ENCODE measurements at places on chromosomes 16 and 17.

DNA sequence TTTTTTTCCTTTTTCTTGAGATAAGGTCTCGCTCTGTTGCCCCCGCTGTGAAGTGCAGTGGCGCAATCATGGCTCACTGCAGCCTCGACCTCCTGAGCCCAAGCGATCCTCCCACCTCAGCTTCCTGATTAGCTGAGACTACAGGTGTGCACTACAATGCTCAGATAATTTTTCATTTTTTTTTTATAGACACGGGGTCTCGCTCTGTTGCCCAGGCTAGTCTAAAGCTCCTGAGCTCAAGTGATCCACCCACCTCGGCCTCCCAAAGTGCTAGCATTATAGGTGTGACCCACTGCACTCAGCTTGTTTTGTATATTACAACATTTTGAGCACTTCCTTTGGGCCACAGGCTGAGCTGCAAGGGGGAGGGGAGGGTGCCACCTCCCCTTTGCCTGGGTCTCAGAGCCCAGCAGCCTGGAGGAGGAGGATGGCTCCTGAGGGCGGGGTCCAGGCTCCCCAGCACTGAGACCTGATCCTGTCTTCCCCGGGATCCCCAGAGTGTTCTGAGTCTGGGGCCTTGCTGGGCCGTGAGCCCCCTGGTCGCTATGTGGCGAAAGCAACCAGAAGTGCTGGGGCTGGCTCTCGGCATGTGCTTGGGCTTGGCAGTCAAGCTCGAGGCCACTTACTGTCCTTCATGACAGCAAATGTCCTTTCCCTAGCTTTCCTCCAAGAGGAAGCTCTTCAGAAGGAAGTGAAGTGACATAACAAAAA lies 8.1 kb downstream of the DEF8 start:
- H3K4me3 ChIP-seq, result no peak overlapping the region
- no peak overlapping the region for H3K27ac ChIP-seq
- H3K4me1 ChIP-seq, result no peaks in the 10 kb centered on the region
- peaks cover 23% of the 10 kb centered on the region for H3K36me3 ChIP-seq

- H3K4me3 ChIP-seq, result peak overlapping the region; percentile 7
- no peak overlapping the region for H3K27ac ChIP-seq
- no peaks in the 10 kb centered on the region for H3K36me3 ChIP-seq
- no peaks in the 10 kb centered on the region for H3K27me3 ChIP-seq
Measured at GRCh38 chr17:81471818-81472456, 40.7 kb downstream of the ACTG1 start.

- no peaks in the 10 kb centered on the region for H3K27me3 ChIP-seq
- H3K4me3 ChIP-seq, result no peak overlapping the region
- no peaks in the 10 kb centered on the region for H3K36me3 ChIP-seq
- H3K4me1 ChIP-seq, result no peaks in the 10 kb centered on the region
Measured at GRCh38 chr17:55296171-55296695, 31.5 kb downstream of the HLF start.

DNA sequence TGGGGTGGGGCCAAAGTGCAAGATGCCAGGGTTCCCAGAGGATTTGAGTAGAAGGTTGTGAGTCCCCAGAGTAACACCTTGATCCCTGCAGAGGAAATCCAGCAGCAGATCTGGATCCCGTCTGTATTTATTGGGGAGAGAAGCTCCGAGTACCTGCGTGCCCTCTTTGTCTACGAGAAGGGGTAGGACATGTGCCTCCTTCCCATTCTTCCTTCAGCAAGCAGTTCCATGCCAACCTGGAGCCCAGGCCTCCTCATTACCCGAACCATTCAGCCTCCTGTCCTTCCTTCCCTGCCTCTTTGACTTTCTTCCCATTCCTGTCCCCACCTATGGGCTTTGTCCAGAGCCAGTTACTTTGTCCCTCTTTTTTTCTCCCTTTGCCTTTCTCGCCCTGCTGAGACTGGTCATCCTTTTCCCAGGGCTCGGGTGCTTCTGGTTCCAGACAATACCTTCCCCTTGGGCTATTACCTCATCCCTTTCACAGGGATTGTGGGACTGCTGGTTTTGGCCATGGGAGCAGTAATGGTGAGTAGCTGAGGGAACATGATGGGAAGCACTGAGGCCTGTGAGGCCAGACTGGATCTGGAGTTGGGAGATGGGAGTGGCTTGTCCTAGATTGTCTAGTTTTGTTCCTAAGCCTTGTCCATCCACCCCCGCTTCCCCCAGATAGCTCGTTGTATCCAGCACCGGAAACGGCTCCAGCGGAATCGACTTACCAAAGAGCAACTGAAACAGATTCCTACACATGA lies 2.9 kb downstream of the RNF167 start:
- H3K4me1 ChIP-seq, result peaks cover 23% of the 10 kb centered on the region
- no peaks in the 10 kb centered on the region for H3K27me3 ChIP-seq
- DNase-seq, result no peak
- H3K4me3 ChIP-seq, result no peak overlapping the region
- H3K27ac ChIP-seq, result no peak overlapping the region

DNA sequence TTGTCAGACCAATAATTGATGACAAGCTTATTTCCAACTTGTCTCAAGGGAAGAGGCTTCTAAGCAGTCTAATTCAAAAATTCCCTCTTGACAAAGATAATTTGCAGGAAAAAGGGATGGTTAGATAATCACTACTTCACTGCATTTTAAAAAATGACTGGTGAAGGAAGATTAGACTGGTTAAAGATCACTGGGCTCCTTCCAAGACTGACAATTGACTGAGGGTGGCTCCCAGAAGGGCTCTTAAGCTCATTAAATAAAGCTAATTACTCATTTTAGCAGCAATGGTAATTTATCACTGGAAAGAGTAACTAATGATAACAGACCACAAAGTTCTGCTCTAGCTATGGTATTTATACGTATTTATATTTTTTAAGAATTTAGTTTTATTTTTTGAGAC lies 4.4 kb upstream of the HEATR3 start:
- H3K27ac ChIP-seq, result no peak overlapping the region
- no peaks in the 10 kb centered on the region for H3K36me3 ChIP-seq
- H3K4me1 ChIP-seq, result no peaks in the 10 kb centered on the region
- DNase-seq, result no peak
- no peaks in the 10 kb centered on the region for H3K27me3 ChIP-seq

DNA sequence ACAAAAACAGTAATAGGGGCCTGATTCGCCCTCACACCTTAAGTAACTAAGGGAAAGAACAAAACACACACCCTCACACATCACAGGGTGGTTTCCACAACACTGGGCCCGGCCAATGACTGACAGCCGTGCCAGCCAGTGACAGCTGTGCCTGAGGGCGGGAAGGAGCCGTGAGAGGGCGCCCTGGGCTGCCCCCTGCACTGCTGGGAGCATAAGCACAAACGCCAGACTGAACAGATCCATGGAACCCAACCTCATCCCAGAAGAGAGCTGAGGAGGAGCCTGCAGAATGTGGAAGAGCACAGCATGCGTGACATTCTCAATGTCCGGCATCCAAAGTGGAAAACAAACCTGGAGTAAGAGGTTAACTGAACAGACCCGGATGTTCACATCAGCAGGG lies 16.0 kb downstream of the CSNK1D start:
- no peak overlapping the region for H3K4me3 ChIP-seq
- no peaks in the 10 kb centered on the region for H3K4me1 ChIP-seq
- H3K27me3 ChIP-seq, result no peaks in the 10 kb centered on the region
- peaks cover 87% of the 10 kb centered on the region for H3K36me3 ChIP-seq
- H3K27ac ChIP-seq, result no peak overlapping the region
- peak; percentile 73 for DNase-seq

- no peak overlapping the region for H3K27ac ChIP-seq
- H3K4me1 ChIP-seq, result no peaks in the 10 kb centered on the region
- no peaks in the 10 kb centered on the region for H3K27me3 ChIP-seq
- H3K4me3 ChIP-seq, result no peak overlapping the region
Measured at GRCh38 chr16:6891496-6891895, 441.1 kb upstream of the RBFOX1 start.

DNA sequence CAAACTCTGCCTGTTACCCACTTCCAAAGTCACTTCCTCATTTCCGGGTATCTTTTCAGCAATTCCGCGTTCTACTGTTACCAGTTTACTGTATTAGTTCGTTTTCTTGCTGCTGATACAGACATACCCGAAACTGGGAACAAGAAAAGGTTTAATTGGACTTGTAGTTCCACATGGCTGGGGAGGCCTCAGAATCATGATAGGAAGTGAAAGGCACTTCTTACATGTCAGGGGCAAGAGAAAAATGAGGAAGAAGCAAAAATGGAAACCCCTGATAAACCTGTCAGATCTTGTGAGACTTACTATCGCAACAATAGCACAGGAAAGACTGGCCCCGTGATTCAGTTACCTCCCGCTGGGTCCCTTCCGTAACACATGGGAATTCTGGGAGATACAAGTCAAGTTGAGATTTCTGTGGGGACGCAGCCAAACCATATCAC lies 30.9 kb downstream of the PAFAH1B1 start:
- no peaks in the 10 kb centered on the region for H3K36me3 ChIP-seq
- H3K4me3 ChIP-seq, result no peak overlapping the region
- no peak overlapping the region for H3K27ac ChIP-seq
- no peak for DNase-seq

DNA sequence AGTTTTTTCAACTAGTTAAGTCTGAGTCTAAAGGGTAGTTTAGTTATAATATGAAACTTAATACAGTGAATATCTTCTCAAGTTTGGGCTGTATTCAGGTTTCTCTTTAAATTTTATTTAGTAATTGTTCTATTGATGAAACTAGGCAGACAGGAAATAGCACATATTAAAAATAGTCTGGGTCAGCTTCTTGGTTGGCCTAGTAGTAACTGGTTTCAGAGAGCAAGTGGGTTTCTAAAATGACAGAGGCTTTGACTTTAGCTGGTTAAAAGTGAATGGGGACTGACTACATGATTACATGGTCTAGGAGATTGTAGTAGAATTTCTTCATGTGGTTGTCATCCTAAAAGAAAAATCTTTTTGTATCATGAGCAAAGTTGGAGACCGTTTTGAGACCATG lies 46.8 kb downstream of the OMG start:
- H3K36me3 ChIP-seq, result peaks cover 44% of the 10 kb centered on the region
- no peaks in the 10 kb centered on the region for H3K27me3 ChIP-seq
- DNase-seq, result no peak
- peaks cover 34% of the 10 kb centered on the region for H3K4me1 ChIP-seq

DNA sequence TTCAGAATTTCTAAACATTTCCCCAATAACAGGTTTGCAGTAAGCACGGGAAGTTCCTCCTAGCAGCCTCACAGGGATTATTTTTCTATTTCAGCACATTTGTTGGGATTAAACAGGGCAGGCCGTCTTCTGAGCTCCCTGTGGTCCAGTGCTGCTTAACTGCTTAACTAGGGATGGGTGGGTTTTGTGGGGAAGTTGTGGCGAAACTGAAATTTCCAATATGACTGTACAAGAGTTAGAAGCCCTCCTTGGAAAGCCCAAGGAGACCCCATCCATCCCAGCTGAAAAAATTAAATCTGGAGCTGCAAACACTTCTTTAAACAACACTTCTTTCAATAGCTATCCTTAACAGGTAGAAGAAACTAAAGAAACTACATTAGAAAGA lies 22.2 kb downstream of the FAM117A start:
- DNase-seq, result no peak
- peaks cover 5% of the 10 kb centered on the region for H3K4me1 ChIP-seq
- H3K27me3 ChIP-seq, result no peaks in the 10 kb centered on the region
- H3K27ac ChIP-seq, result no peak overlapping the region
- H3K36me3 ChIP-seq, result no peaks in the 10 kb centered on the region

GRCh38 chr16:21589551-21589950 lies 9.8 kb upstream of the METTL9 start:
- H3K27me3 ChIP-seq, result no peaks in the 10 kb centered on the region
- no peaks in the 10 kb centered on the region for H3K4me1 ChIP-seq
- H3K4me3 ChIP-seq, result no peak overlapping the region

DNA sequence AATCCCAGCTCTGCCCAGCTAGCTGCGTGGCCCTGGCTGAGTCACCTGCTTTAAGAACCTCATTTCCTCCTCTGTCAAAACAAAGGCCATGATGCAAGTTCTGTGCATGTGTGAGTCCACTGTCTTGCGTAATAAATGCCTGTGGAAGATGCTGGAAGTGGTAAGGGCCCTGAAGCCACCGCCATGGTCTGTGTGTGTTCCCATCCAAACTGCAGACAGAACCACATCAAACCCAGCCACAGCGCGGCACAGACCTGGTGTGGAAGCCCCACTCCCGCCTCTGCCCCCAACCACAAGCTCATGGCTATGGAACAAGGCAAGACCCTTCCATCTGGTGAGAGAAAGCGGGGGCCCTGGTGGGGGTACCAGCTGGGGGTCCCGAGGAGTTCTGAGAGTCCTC lies 26.0 kb downstream of the NECAB2 start:
- H3K27ac ChIP-seq, result no peak overlapping the region
- no peaks in the 10 kb centered on the region for H3K36me3 ChIP-seq
- H3K4me3 ChIP-seq, result no peak overlapping the region
- H3K4me1 ChIP-seq, result no peaks in the 10 kb centered on the region
- DNase-seq, result no peak
- peaks cover 5% of the 10 kb centered on the region for H3K27me3 ChIP-seq

DNA sequence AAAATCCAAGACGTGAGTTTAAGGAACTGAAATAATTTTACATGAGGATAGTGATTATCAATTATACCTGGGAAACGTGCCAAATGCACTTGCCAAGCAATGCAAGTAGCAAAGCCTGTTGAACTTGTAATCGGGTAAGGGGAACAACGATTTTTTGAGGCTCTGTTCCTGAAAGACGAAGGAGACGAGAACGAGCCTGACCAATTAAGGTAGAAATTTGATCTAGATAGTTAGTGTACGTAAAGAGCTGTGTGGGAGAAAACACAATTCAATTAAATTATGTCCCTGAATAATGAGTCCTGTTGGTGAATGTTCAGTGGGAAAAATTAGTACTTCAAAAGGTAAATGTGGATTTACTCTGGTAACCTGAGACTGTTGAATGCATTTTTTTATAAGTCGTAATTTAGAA lies 17.7 kb upstream of the KCTD5 start:
- H3K27me3 ChIP-seq, result no peaks in the 10 kb centered on the region
- H3K4me3 ChIP-seq, result no peak overlapping the region
- H3K27ac ChIP-seq, result no peak overlapping the region
- no peak for DNase-seq
- peaks cover 25% of the 10 kb centered on the region for H3K36me3 ChIP-seq

- DNase-seq, result no peak
- no peaks in the 10 kb centered on the region for H3K27me3 ChIP-seq
- H3K4me1 ChIP-seq, result no peaks in the 10 kb centered on the region
- H3K27ac ChIP-seq, result no peak overlapping the region
- H3K4me3 ChIP-seq, result no peak overlapping the region
- H3K36me3 ChIP-seq, result no peaks in the 10 kb centered on the region
Measured at GRCh38 chr16:27446721-27447120, 44.7 kb downstream of the IL21R start.

- H3K27me3 ChIP-seq, result no peaks in the 10 kb centered on the region
- H3K4me3 ChIP-seq, result peak within 1 kb of the TSS; percentile 81
- peaks cover 11% of the 10 kb centered on the region for H3K36me3 ChIP-seq
- DNase-seq, result peak; percentile 62
Measured at GRCh38 chr17:50150354-50151040, at the start of gene PPP1R9B. TSS of gene PPP1R9B (minus strand) at chr17:50150677. CDS start at chr17:50150513, 164 bp downstream.
